ENCODE measurements at places on chromosomes 5 and 9.

DNA sequence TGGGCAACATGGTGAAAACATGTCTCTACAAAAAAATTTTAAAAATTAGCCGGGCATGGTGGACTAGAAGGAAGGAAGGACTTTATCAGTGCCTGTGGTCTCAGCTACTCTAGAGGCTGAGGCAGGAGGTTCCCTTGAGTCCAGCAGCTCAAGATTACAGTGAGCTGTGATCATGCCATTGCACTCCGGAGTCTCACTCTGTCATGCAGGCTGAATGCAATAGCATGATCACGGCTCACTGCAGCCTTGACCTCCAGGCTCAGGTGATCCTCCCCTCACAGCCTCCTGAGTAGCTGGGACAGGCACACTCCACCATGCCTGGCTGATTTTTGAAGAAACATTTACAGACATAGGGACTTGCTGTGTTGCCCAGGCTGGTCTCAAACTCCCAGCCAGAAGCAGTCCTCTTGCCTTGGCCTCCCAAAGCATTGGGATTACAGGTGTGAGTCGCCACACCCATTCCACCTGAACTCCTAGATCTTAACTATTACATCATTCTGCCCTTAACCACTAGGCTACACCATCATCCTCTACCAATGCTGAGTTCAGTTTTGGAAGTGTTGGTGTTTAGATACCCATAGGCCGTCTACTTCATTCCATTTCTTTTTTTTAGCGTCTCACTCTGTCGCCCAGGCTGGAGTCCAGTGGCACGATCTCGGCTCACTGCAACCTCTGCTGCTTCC, 2.0 kb upstream of the URM1 start:
- no peak for DNase-seq

- DNase-seq, result no peak
These were observed 226.9 kb downstream of the CAAP1 start for GRCh38 chr9:26665666-26666065.

GRCh38 chr9:16320338-16320902, 550.0 kb downstream of the BNC2 start:
- no peak for DNase-seq

- no peak for DNase-seq
These were observed 2.5 kb downstream of the SH3PXD2B start for GRCh38 chr5:172451771-172452197.
